ENCODE measurements at places on chromosomes 2 and 18.

- no peak for DNase-seq
Observed at GRCh38 chr18:79685281-79685680, 5.7 kb downstream of the CTDP1 start.

GRCh38 chr2:230849633-230850357 is 14.9 kb upstream of the ITM2C start:
- peak; percentile 61 for DNase-seq

GRCh38 chr18:71431171-71431570 is 1113.0 kb downstream of the CBLN2 start:
- DNase-seq = no peak

GRCh38 chr18:70037431-70038061 is 89.9 kb upstream of the CD226 start:
- DNase-seq = no peak

DNA sequence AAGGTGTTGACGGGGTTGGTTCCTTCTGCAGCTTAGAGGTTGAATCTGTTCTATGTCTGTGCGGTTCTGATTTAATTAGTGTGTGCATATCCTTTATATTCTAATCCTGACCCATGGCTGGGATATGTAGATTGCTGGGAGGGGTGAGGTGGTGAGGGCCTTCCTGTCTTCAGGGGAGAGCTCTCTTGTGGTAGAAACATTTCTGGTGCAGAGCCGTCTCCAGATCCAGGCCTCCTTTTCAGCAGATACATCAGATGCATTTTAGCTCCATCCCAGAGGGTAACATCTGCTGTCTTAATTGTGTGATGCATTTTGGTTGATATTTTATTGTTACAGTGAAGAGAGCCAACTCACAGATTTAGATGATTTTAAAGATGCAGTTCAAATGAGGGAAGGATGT is 227.8 kb downstream of the AGAP1 start:
- DNase-seq = no peak

GRCh38 chr18:5093902-5094301 is 103.2 kb downstream of the AKAIN1 start:
- DNase-seq = no peak

All from RWPE2 (cell line).